ENCODE measurements at places on chromosomes 1 and 21.

- DNase-seq, result no peak
These were observed 82.2 kb upstream of the AK4 start for GRCh38 chr1:65065524-65066418.

DNA sequence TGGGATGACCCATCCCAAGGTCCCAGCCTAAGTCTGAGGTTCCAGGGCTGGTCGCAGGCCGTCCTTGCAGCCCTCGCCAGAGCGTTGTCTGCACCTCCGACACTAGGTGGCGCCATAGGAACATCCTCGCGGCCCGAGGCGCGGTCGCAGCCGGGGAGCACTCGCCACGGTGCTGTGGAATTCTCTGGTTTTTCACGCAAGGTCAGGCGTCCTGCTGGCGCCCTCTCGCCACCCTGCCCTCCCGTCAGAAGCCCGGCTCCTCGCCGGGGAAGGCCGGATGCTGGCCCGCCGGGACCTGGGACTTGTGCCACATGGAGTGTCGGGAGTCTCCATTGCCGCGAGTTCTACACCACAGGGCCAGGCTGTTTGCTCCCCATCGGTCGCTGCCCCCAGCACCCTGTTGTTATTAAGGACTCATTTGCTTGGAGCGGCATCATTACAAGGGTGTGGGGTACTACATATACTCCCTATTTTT is 196.8 kb upstream of the LMO4 start:
- DNase-seq, result no peak

- DNase-seq, result no peak
These were observed 22.6 kb upstream of the FCRL3 start for GRCh38 chr1:157723157-157723556.

- DNase-seq, result no peak
These were observed 31.3 kb downstream of the MAN1C1 start for GRCh38 chr1:25647863-25648262.

GRCh38 chr1:97630281-97630680 is 290.6 kb downstream of the DPYD start:
- DNase-seq, result no peak

DNA sequence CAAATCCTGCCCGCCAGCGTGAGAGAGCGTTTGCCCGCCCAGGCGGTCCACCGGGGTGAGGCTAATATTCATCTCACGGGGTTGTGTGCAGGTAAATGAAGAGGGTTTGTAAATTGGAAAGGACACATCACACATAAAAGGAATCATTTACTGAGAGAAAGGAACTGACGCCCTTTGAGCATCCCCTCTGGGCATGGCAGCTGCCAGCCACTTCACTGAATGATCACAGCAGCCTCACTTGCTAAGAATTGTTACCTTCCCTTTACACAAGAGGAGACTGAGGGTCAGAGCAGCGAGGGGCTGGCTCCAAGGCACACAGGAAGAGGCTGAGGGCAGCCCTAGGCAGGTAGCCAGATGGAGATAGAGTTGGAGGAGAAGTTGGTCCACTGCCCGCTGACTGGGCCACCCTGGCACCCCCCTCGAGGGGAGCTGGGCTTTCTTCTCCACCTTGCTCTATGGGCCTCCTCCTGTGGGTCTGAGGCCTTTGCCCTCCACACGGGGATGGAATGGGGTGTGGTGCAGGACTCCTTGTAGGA is 96.0 kb downstream of the FOXD2 start:
- DNase-seq, result no peak

DNA sequence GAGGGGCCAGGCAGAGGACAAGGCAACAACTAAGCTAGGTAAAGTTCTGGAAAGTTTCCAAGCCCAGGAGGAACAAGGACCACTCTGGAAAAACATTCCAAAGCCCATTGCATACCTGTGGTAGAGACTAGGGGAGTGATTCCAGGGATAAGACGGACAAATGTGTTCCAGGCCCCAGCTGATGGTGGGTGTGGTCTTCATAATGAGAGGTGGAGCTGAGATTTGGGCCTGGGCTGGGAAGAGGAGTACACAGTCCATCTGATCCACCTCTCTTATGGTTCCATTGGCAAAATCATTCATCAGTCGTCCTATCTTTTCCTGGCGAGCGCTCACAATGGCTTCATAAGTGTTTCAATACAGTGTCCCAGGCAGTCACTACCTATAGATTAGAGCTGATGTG is 4.5 kb downstream of the KLHDC7A start:
- DNase-seq, result no peak

DNA sequence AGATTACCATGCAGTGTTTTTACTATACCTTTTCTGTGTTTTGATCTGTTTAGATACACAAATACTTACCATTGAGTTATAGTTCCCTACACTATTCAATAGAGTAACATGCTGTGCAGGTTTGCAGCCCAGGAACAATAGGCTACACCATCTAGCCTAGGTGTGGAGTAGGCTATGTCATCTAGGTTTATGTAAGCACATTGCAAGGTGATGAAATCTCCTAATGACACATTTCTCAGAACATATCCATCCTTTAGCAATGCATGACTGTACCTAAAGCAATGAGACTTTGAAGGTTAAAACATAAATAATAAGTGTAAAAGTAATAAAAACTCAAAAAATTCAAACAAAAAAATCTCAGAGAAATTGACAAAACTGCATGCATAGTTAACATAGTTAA is 358.6 kb downstream of the USH2A start:
- no peak for DNase-seq

DNA sequence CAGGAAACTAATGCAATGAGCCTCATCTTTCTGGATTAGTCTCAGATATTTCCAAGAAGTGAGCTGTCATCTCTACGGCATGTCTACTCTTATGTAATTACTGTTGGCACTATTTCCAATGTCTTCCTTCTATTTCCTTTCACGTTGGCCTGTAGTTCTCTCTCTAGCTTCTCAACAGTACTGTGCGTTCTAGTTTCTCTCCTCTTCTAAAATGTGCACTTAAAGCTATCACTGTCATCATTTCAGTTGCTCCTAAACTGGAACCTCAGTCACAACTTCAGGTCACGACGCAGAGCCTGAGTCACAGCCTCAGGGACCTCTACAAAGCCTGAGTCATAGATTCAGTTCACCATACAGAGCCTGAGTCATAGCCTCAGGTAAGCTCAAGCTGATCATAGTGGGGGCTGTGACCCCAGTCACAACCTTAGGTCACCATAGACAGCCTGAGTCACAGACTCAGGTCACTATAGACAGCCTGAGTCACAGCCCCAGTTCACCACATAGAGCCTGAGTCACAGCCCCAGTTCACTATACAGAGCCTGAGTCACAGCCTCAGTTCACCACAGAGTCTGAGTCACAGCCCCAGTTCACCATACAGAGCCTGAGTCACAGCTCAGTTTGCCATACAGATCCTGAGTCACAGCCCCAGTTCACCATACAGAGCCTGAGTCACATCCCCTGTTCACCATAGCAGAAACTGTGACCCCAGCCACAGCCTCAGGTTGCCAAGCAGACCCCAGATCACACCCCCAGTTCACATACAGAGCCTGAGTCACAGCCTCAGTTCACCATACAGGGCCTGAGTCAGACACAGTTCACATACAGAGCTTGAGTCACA is 13.0 kb downstream of the WNT9A start:
- DNase-seq, result no peak

DNA sequence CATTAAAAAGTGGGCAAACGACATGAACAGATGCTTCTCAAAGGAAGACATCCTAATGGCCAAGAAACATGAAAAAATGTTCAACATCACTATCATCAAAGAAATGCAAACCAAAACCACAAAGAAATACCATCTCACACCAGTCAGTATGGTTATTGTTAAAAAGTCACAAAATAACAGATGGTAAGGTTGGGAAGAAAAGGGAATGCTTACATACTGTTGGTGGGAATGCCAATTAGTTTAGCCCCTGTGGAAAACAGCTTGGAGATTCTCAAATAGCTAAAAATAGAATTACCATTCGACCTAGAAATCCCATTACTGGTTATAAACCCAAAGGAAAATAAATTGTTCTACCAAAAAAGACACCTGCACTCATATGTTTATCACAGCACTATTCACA is 369.4 kb downstream of the KCNH1 start:
- no peak for DNase-seq

Data from cortex of kidney (tissue), 1 donor.